ENCODE measurements at places on chromosomes 3 and 15. TPM values are rescaled to one million over a fixed set of nuclear protein-coding genes. Genes with fewer than 3 reads are reported as not detected.

DNA sequence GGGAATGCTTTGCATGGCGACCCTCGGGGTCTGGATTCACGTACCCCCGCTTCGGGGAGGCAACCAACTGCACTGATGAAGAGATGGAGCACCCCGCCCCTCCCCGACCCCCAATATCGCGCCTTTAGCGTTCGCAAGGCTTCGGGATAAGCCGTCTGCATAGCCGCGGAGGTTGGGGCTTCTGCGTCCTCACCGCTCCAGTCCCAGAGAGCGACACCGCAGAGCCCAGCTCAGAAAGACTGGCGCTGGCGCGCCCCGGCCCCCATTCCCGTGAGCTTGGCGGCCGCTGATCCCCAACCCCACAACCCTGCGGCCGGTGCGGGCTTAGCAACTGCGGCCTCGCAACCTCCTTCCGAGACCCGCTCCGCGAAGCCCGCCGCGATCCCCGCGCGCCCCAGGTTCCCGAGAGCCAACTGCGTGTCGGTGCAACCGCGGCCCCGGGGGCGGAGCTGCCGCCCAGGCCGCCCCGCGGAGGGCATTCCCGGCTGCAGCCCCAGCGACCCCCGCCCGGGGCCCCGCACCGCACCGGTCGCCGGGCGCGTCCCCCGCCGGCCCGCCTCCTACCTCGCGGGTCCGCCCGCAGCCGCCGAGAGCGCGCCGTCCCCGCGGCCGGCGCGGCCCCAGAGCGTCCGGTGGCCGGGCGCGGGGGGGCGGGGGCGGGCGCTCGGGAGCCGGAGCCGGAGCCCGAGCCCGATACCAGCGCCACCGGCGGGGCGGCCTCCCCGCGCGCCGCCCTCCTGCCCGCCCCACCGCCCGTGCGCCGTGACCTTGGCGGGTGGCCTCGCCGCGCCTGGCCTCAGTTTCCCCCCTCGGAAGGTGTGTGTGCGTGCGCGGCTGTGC, 79.5 kb downstream of the IQSEC1 start:
- H3K27me3 ChIP-seq: no peaks in the 10 kb centered on the region
- H3K4me1 ChIP-seq: peaks cover 45% of the 10 kb centered on the region
- H3K27ac ChIP-seq: no peak overlapping the region
- DNase-seq: no peak

GRCh38 chr3:23035927-23036640, 167.0 kb upstream of the UBE2E2 start:
- no peaks in the 10 kb centered on the region for H3K36me3 ChIP-seq
- no peak overlapping the region for H3K27ac ChIP-seq
- peaks cover 20% of the 10 kb centered on the region for H3K4me1 ChIP-seq
- no peaks in the 10 kb centered on the region for H3K27me3 ChIP-seq

GRCh38 chr3:10554236-10554611, 48.8 kb upstream of the ATP2B2 start:
- DNase-seq: no peak
- no peak overlapping the region for H3K4me3 ChIP-seq
- peaks cover 2% of the 10 kb centered on the region for H3K27me3 ChIP-seq
- H3K27ac ChIP-seq: no peak overlapping the region
- H3K4me1 ChIP-seq: peaks cover 28% of the 10 kb centered on the region

The POPDC2 gene
- total RNA-seq: 2.1 TPM

The TMEM266 gene
- total RNA-seq: 0.11 TPM

The LMLN gene
- total RNA-seq: 10.4 TPM

The SERPINI1 gene
- 1.0 TPM for total RNA-seq

Data from activated CD8-positive, alpha-beta T cell treated with anti-CD3 and anti-CD28 coated beads for 36 hours (primary cell).